Omental fat pad (tissue), 4 donors: ENCODE measurements at places on chromosomes 11 and 22. TPM values are rescaled to one million over a fixed set of nuclear protein-coding genes. Genes with fewer than 3 reads are reported as not detected.

The MRGPRE gene
- not detected for total RNA-seq

The LRRC51 gene
- 4.0 TPM for total RNA-seq

The RAG2 gene
- not detected for total RNA-seq

The GLYAT gene
- 4.9 TPM for total RNA-seq

The SEPTIN3 gene
- total RNA-seq = 0.13 TPM
